ENCODE measurements at places on chromosomes 11 and 22.

GRCh38 chr11:11848891-11849746, 7.3 kb downstream of the USP47 start:
- peak; percentile 84 for DNase-seq

DNA sequence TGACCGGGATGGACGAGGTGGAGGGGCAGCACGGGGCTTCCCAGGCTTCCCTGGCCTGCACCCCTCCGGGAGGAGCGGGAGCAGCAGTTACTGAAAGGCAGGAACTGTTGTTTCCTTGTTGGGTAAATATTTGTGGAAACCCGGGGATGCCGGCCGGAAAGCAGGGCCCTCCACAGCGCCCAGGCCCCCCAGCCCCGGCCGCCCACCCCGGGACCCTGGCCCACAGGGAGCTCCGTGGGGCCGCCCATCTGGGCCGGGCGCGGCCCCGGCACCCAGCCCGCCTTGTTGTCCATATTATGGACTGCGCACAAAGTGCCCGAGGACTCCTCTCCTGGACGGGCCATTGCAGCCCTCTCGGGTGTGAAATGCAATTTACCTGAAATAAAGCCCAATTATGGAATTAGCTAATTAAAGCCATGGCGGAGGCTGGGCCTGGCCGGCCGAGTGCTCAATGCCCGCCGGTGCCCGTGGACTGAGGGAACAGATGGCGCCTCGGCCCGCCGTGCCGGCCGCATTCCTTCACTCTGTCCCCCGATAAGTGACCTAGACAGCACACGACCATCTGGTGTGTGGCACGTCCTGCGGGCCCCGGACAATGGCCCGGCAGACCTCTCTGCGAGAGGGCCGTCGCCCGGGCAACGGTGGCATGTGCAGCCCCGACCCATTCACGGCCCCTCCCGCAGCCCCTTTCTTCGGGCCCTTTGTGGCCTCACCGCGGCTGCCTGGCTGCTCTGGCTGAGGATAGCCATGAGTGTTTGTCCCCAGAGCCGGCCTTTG, 35.4 kb downstream of the CDKN1C start:
- DNase-seq, result no peak

- peak; percentile 49 for DNase-seq
Observed at GRCh38 chr22:23213581-23214334, 33.4 kb downstream of the BCR start.

DNA sequence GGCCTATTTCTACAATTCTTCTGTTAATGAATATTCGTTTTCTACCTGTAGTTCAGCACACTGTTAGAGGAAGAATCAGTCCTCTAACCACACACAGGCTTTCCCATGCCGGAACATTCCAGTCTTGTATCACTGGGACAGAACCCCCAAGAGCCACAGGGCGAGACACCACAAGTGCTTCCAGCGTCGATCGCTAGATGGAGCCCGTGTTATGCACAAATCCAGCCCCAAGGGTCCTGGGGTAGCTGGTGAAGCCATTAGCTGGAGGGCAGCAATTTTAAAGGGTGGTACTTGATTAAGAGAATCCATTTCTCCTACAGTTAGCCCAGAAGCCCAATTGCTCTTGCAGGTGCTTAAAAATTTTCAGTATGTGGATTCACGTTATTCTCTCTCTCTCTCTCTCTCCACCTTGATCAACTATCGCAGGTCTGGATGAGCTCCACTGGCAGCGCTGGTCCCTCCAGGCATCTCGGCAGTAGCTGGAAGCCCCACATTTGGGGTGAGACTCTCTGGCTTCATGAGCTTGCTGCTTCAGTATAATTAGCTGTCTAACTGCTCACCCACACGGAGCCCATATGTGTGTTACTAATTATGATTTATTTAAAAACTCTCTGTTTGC, 148.2 kb upstream of the SNX19 start:
- peak; percentile 44 for DNase-seq

GRCh38 chr11:65897020-65897471, 3.1 kb downstream of the FOSL1 start:
- DNase-seq, result no peak

- DNase-seq, result no peak
Observed at GRCh38 chr11:60085909-60086308, 2.6 kb upstream of the MS4A2 start.

DNA sequence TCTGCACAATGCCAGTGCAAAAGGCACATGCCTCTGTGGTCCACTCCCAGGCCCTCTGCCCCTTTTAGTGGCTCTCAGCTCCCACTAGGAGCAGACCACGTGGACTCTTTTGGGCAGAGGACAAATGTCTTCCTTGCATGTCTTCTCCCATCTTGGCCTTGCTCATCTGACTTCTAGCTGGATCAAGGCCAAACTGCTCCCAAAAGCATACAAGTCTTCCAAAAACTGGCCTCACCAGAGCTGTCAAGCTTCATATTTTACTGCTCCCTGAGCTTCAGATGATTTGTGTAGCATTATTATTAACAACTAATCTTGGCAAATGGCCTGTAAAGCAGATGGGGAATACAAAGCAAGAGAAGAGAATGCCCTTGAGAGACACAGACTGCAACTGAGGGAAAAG, 6.9 kb downstream of the SMPD1 start:
- DNase-seq, result no peak

- no peak for DNase-seq
Observed at GRCh38 chr11:8685306-8685705, 2.7 kb downstream of the RPL27A start.

GRCh38 chr11:62512961-62513360, 33.6 kb downstream of the AHNAK start:
- no peak for DNase-seq

GRCh38 chr11:68912254-68912653, 8.6 kb downstream of the IGHMBP2 start:
- no peak for DNase-seq

- no peak for DNase-seq
Observed at GRCh38 chr11:75421035-75421602, 11.9 kb downstream of the KLHL35 start.

DNA sequence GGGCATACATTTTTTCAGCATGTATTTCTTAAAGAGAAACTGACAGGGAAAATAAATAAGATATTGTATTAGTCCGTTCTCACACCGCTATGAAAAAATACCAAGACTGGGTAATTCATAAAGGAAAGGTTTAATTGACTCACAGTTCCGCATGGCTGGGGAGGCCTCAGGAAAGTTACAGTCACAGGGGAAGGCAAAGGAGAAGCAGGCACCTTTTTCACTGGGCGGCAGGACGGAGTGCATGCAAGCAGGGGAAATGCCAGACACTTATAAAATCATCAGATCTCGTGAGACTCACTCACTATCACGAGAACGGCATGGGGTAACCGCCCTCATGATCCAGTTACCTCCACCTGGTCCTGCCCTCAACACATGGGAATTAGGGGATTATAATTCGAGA, 44.2 kb downstream of the PPFIA1 start:
- peak; percentile 26 for DNase-seq

DNA sequence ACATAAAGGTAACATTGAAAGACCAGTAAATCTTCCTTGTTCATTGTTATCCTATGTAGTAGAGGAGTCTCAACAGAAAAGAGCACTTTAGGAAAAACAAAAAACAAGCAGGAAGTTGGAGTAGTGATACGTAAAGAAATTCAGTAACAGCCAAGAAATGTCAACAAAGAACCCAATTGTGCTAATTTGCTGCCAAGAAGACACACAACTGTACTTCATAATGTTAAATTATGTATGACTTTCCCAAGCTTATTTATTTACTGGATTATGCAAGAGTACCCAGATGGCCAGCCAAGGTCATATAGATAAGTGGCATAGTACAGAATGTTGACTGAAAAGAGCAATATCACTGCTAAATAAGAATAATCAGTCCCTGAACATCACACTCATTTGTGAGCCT, 264.7 kb upstream of the CCDC179 start:
- no peak for DNase-seq

- no peak for DNase-seq
Observed at GRCh38 chr11:59187587-59187986, 15.7 kb downstream of the DTX4 start.

DNA sequence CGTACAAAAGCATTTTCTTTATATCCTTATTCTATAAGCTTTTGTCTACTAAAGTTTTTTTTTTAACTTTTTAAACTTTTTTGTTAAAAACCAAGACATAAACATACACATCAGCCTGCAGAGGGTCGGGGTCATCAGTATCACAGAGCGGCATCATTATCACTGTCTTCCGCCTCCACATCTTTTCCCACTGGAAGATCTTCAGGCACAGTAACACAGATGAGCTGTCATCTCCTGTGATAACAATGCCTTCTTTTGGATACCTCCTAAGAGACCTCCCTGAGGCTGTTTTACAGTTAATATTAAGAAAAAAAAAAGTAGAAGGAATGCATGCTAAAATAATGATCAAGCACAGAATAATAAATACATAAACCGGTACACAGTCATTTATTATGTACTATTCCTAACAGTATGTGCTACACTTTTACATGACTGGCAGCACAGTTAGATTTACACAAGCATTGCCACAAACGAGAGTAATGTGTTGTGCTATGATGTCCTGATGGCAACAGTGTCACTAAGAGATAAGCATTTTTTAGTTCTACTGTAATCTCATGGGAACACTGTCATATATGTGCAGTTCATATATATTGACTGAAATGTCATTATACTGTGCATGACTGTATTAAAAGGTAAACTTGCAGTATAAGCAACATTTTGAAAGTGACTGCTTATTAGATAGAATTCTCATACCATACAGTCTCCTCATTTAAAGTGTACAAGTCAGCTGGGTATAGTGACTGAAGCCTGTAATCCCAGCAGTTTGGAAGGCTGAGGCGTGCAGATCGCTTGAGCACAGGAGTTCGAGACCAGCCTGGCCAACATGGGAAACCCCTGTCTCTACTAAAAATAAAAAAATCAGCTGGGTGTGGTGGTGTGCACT, 58.6 kb downstream of the KDM2A start:
- DNase-seq, result no peak

DNA sequence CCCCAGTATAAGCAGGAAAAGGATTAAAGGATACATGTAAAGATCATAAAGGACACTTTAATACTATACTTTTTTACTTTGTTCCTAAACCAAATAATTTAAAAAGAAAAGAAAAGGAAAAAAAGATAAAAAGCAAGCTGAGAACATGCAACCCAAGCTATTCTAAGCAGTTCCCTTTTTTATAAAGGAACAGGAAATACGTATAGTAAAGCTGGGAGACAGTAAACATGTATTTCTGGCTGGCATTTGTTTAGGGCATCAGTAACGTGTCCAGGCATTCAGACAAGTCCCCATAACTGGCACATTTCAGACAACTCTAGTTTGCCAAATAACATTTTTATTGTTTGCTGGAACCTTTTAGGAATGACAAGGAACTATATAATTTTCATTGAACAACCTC, 24.9 kb downstream of the BCO2 start:
- DNase-seq, result peak; percentile 39

GRCh38 chr11:122159173-122159721, 43.2 kb upstream of the BLID start:
- DNase-seq, result no peak

- no peak for DNase-seq
Observed at GRCh38 chr22:17587629-17588028, 24.3 kb downstream of the SLC25A18 start.

- DNase-seq, result no peak
Observed at GRCh38 chr11:70675697-70676374, 277.5 kb downstream of the CTTN start.

GRCh38 chr11:47152953-47153950, 23.4 kb downstream of the ARFGAP2 start:
- peak; percentile 64 for DNase-seq

DNA sequence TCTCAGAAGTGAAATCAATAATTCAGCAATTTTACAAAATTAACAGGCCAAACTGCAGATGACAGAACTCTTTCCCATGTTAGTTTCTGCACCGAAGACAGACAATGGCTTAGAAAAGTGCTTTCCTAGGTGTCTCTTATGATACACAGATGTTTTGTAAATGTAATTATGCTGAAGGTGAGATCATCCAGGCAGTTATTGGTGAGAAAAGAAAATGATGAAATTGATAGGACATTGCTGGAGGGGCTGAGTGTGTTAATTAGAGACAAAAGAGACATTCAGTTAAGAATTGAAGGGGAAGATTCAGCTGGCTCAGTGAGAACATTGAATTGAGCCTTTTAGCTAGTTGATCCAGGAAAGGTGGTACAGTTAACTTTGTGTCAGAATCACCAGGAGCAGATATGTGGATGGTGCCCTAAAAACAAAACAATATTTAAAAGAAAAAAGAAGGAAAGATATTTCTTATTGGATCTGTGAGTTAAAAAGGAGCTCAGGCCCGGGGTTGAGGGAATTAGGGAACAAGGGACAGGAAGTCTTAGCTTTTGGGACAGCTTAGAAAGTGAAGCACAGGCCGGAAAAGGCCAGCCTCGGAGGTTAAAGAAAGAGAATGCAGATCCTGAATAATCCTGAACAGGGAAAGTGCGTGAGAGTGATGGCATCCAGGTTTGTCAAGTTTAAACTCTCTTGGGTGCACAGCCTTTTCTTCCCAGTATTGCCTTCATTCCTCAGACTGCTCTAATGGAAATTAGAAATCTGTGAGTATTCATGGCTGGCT, 16.9 kb downstream of the ARHGAP42 start:
- DNase-seq, result no peak

DNA sequence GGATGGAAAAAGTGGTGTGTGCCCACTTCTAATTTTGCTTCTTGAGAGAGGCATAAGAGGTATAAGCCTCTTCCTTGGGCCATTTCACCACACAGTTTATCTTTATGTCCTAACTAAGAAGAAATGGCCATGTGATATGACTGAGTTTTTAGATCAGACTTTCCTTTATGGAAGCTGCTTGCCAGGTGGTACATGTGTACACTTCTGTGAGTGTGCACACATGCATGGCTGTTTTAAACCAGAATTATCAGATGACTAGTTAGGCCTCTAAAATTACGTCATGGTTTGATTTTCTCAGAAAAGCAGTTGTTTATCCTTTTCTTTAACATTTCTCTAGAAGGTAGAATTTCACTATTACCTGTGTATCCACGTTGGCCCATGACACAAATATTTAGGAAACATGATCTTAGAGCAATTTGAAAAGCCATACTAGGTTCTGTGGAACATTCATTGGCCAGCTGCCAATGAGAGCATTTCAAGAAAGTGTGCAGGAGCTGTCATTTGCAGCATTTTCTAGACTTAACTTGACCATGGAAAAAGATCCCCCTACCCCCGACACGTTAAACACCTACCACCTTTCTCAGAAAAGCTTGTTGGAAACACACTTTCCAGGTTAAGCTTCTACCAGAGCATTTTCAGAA, 109.2 kb upstream of the GAL start:
- DNase-seq, result no peak

DNA sequence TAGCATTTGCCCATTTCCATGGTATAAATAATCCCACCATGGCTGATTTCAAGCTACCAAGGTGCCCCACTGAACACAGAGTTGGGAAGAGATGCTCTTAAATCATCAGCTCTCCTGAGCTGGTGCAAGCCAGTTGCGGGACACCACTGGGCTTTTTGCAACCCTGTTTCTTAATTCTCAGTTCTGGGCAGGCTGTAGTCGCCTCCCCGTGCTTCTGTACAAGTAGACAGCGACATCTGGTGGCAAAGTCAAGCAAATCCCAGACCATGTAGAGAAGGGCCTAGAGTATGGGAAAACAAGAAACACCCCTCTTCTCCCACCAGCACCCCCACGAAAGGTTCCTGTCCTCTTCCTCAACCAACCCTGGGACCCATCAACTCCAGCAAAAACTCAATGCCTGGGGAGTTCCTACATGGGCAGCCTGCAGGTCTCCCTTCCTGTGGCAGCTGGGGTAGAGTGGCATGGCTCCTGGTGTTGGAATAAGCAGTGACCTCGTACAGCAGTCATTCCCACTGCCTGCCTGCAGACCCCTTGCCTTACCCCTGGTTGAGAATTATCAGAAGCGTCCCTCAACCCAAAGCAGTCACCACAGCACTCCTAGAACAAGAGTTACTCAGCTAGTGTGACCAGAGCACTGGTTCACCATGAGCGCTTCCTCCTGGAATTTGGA, 68.4 kb downstream of the IGLL5 start:
- DNase-seq, result peak; percentile 81

GRCh38 chr22:23060612-23061400, 9.5 kb upstream of the GNAZ start:
- DNase-seq, result no peak

All from common myeloid progenitor, CD34-positive (primary cell).